ENCODE measurements at places on chromosomes 11 and 22. TPM values are rescaled to one million over a fixed set of nuclear protein-coding genes. Genes with fewer than 3 reads are reported as not detected.

DNA sequence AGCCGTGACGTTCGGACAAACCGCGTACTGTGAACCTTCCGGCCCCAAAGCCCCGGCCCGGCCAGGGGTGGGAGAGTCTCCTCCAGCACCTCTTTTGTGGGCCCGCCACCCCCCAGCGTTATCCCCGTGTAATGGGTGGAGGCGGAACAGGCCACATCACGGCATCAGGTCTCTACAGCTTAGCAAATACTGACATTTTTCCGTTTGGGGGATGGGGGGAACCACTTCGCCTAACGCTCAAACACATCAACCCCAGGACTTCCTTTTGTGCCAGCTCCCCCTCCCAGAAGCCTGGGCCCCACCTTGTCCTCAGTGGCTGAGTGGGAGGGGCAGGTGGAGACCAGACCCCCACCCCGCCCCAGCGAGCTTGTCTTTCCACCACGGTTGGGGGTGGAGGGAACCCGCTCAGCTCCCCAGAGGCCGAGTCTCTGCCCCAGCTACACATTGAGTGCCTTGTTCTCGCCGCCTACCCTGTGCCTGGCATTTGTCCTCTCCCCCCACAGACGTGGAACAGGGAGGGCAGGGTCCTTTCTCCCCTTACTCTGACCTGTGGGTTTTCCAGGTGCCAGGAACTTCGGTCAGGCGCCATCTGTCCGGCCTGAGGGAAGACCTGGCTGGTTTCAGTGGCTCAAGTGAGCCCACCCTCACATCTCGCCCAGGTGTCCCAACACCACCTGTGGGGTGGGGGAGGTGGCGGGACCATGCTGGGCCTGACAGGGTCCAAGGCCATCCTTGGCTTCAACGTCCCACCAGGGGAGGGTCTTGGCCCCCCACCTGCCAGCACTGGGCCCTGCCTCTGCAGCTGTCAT is 29.6 kb downstream of the SBF1 start:
- no peaks in the 10 kb centered on the region for H3K27me3 ChIP-seq
- peaks cover 15% of the 10 kb centered on the region for H3K36me3 ChIP-seq
- H3K4me3 ChIP-seq: no peak overlapping the region
- peak overlapping the region; percentile 54 for H3K27ac ChIP-seq
- no peak for DNase-seq

PANX3 gene
- total RNA-seq: not detected

GRCh38 chr11:86722006-86722405 is 49.6 kb upstream of the ME3 start:
- H3K4me1 ChIP-seq: no peaks in the 10 kb centered on the region
- no peak overlapping the region for H3K4me3 ChIP-seq
- H3K36me3 ChIP-seq: no peaks in the 10 kb centered on the region
- no peaks in the 10 kb centered on the region for H3K27me3 ChIP-seq
- peak; percentile 74 for DNase-seq

UPK3A gene
- total RNA-seq: not detected

- no peaks in the 10 kb centered on the region for H3K27me3 ChIP-seq
- peaks cover 14% of the 10 kb centered on the region for H3K4me1 ChIP-seq
- H3K36me3 ChIP-seq: no peaks in the 10 kb centered on the region
- H3K27ac ChIP-seq: no peak overlapping the region
- no peak for DNase-seq
Measured at GRCh38 chr11:78158987-78159652, 19.7 kb upstream of the ALG8 start.

- no peak for DNase-seq
- no peaks in the 10 kb centered on the region for H3K27me3 ChIP-seq
- peaks cover 8% of the 10 kb centered on the region for H3K4me1 ChIP-seq
- no peak overlapping the region for H3K27ac ChIP-seq
- no peaks in the 10 kb centered on the region for H3K36me3 ChIP-seq
Measured at GRCh38 chr22:37240240-37240940, 3.7 kb downstream of the RAC2 start.

OR52N4 gene
- total RNA-seq: not detected

- peak; percentile 65 for DNase-seq
- no peaks in the 10 kb centered on the region for H3K27me3 ChIP-seq
- peak overlapping the region; percentile 98 for H3K27ac ChIP-seq
- peaks cover 6% of the 10 kb centered on the region for H3K36me3 ChIP-seq
- peaks cover 34% of the 10 kb centered on the region for H3K4me1 ChIP-seq
Measured at GRCh38 chr11:72039031-72039855, 40.5 kb downstream of the IL18BP start.

Data from cardiac muscle cell (in vitro differentiated cells and primary cell).